ENCODE measurements at places on chromosomes 16 and 17.

DNA sequence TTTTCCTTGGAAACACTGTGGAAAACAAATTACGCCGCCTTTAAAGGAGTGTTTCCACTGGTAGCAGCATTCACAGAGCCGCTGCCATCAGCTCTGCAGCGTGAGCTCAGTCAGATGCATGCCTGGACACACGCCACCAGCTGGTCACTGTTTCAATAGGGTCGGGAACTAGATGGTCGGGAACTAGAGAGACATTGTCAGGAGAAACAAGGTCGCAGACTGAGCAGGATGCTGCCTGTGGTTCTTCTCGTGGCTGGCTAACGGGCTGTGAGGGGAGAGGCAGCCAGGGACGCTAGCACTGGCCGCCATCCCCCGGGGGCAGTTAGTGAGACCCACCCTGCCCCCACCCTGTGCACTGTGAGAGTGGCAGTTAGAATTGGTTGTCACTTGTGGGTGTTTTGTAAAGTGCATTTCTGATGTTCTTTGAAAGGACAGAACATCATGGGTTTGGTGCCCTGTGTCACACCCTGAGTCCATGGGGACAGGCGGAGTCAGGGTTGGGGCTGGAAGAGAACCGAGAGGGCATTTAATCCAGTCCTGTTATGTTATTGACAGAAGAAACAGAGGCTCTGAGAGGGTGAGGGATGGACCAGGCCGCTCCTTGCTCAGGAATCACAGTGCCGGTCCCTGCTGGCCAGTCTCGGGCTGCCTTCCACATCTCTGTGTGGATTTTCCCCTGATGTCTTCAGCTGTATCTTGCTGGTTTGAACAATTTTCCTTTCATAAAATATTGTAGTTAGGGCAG, 86.3 kb downstream of the SPECC1 start:
- no peak for DNase-seq

GRCh38 chr17:40415390-40415789, 2.3 kb downstream of the TOP2A start:
- DNase-seq, result no peak

DNA sequence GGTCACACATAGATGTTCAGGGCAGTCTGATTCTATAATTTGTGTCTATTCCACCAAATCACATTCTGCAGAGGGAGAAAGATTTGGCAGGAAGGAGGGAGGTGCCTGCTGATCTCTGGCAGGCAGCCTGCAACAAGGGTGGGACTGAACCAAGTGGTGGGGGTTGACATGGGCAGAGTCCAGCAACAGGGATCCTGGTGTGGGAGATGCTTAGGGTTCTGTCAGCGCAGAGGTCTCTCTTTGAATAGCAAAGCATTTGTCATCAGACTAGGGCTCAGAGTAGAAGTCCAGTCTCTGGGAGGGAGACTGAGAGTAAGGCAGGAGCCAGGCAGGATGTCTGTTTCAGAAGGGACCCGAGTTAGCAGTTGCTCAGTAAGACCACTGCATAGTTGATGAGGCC, 94.6 kb downstream of the UTP18 start:
- no peak for DNase-seq

DNA sequence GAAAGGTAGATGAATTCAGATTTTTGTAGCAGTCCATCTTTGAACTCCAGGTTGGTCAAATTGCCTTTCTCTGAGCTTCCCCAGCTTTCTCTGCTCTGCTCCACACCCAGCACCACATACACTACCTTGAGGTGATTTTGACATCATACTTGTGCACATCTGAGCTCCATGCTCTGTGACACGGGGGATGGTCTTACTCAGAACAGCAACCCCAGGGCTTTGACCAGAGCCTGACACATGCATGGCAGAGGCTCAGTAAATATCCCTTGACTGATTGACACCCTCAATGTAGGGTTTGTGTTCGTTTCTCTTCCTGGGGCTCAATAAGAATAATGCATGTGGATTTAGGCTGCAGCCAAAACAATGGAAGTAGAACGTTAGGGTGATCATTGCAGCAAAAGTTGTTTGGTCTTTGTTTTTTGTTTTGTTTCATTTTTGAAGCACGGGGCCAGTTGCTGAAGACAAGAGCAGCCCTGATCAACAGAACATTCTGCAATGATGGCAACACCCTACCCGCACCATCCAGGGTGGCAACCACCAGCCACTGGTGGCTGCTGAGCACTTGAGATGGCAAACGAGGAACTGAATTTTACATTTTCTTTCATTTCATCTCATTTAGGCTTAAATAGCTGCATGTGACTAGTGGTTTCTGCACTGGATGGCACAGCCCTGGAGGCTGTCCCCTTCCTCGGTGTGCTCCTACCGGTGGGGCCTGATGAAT, 224.8 kb upstream of the TNRC6C start:
- no peak for DNase-seq

- no peak for DNase-seq
Observed at GRCh38 chr17:43814026-43814425, 18.9 kb downstream of the MPP3 start.

GRCh38 chr17:82978765-82979349, 100.6 kb upstream of the METRNL start:
- no peak for DNase-seq

GRCh38 chr16:3131755-3132377, 3.0 kb upstream of the ZNF213 start:
- DNase-seq, result no peak

DNA sequence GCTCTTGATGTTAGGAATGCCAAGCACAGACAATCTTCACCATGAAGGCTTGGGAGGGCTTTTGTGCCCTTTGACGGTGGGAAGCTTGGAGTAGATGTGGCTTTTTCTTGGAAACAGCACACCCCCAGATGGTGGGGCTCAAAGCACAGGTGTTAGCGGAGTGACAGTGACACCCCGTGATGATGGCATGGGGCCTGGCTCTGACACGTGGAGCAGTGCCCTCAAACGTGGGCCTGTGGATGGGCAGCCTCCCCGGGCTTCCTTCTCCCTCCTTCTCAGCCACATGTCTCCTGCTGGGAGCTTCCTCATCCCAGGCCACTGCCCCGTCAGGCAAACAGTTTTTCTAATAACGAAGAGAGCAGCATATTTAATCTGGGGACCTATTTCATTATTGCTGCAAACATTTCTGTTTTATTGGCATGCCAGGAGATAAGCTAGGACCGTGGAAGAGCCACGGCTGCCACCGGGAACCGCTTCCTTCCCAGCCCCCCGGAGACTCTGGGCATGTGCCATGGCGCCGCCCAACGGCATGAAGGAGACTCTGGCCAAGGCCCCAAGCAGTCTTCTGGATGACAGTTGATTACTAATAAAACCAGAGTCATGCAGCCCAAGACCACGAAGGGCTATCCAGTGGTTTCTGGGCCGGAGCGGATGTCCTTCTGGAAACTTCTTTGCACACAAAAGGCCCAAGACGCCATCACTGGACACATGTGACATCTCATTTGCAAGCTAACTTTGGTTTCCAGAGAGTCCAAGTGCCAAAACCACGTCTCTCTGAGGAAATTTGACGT, 280.3 kb upstream of the FOXF1 start:
- no peak for DNase-seq

DNA sequence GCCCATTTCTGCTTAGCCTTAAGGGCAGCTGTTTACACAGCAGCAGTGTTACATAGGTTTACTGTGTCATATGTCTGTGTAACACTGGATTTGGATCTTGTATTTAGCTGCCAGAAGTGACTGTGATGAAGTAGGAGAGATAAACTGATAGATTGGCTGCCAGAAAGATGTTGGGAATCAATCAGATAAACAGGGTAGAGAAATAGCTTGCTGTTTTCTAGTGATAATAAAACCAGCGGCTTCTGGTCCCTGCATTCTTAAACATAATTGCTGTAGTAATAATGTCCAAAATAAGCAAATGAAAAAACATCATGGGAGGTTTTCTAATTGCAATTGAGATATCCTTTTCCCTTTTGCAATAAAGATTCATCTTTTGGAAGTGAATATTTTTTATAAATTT, 68.7 kb downstream of the AATF start:
- DNase-seq, result no peak

GRCh38 chr17:12665263-12666210, at the start of gene MYOCD:
Gene MYOCD (plus strand): TSS chr17:12665890. CDS start chr17:12666189, 299 bp downstream.
- no peak for DNase-seq

DNA sequence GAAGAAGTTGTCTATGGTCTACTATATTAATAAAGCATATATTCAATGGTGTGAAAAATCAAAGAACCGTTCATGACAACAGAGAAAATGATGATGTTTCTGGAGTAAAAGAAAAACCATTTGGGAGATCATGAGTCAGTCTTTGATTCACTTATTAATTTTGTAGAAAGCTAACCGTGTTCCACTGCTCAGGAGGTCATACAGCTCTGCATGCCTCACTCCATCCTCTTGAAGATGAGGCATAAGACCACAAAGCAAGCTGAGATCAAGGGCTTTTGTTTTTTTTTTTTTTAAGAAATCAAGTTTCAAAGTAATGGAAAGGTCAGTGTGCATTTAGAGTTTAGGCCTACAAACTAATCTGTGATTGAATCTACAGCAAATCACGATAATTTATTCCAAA, 206.4 kb downstream of the CEP112 start:
- no peak for DNase-seq
